ENCODE measurements at places on chromosomes 12 and 14.
A peak's percentile ranks its signal among the peaks of the same experiment; 100 is the strongest.

DNA sequence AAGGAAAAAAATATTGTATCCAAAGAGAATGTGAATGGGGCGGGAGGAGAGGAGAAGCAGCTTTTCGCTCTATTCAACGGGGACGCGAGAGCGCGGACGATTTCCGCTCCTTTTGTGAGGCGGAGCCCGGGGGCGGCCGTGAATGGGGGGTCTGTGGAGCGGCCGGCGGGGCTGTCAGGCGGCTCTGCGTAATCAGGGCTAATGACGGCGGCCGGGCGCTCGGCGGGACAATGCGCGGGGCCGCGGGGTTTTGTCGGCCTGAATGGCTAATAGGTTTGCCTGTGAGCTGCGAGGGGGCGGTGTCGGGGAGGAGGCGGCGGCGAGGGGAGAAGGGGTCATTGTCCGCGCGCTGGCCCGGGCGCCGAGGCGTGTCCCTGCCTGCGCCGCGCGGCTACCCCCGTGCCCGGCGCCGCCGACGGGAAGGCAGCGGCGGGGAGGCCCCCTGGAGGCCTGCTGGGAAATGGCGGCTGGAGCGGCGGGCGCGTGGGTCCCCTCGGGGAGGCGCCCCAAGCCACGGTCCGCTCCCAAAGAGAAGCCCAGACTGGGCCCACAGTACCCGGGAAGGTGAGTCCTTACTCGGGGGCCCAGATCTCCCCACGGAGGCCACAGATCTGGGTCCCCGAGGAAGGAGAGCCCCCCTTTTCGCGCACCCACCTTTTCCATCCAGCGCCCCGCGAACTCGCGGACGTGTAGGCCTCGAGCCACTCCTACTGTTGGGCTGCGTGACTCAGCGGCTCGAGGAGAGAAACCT lies 6.0 kb downstream of the SIX6 start:
- DNase-seq: peak; percentile 9

DNA sequence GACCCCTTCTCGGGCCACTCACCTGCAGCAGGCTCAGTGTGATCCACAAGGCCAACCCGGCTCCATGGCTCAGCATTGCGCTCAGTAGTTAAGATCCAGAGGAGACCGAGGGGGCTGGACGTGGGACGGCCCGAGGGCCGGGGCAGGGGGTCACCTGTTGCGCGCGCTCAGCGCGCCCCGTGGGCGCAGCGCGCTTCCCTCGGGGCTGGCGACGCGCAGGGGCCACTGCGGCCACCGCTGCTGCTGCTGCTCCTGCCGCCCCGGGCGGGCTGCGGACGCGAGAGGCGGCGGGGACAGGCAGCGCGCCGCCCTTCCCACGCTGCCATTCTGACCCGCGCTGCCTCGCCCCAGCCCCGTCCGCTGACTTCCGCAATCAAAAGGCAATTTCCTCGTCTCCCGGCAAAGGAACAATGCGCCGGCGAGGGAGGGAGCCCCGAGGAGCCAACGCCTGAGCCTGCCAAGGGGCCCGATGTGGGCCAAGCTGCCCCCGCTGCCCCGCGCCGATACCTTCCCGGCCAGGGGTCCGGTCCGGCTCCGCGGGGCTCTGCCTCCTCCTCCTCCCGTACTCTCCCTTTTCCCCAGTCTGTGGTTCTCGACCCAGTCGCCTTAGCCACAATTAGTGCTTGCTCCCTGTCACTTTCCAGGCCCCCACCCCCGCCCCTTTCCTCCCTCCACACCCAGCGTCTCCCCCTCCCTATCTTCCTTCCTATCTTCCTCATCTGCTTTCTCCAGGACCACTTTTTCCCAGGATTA lies 27.3 kb downstream of the PTPRB start:
- peak; percentile 55 for DNase-seq

GRCh38 chr14:39939023-39939422 lies 506.8 kb upstream of the FBXO33 start:
- no peak for DNase-seq

GRCh38 chr12:118052324-118053070 lies 8.5 kb downstream of the WSB2 start:
- peak; percentile 44 for DNase-seq

DNA sequence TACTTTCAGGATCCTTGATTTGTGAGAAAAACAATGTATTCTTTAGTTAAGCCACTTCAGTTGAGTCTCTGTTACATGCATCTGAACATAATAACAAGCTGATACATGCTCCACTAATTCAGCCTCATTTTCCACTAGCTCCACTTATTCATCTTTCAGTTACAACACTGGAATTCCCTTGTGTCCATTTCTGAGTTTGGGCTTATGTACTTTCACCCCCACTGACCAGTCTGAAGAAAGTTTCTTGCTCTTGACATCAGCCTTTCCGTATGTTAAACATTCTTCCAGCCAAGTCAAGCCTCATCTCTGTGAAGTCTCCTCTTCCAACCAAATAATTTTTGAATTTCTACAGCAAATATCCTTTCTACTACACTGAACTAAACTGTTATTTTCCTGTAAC lies 592.5 kb upstream of the NOVA1 start:
- DNase-seq: no peak

DNA sequence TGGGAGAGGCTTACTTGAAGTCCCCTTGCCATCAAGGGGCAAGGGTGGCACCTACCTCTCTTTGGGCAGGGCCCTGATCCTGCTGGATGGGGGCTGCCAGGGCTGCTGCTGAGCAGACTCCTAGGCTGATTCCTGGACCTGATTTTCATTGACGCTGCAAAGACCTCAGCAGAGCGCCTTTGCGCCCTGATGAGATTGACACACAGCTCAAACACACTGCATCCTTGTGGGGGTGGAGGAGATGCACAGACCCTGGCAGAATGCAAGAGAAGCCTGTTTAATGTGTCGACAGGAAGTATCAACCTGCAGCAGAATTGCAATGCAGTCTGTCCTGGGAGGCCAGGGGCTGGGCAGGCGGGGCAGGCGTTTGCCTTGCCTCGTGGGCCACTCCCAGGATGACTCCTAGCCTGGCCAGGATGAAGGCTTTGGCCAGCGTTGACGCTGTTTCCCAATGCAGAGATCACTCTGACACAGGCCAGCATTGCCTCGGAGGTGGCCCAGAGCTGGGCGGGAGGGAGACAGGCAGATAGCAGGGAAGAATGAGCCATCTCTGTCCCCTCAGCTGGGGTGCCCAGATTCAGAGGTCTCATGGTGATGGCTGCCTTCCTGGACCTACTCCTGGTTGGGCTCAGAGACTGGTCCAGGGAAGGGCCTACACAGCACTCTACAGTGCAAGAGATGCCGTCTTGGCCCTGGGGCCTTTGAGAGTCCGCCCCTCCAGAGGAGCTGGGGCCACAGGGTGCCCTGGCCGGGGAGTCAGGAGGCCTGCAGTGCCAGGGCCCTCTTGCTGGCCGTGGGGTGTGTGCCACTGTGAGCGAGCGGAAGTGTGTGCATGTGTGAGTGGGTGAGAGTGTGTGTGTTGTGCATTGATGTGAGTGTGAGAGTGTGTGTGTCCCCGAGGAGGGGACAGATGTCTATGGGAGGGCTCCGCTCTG lies 108.3 kb downstream of the KIF26A start:
- no peak for DNase-seq
